NCI-H1092 (cell line): ENCODE measurements at places on chromosomes 6 and 20.

GRCh38 chr6:169787797-169788196 lies 36.4 kb downstream of the ERMARD start:
- DNase-seq: no peak

DNA sequence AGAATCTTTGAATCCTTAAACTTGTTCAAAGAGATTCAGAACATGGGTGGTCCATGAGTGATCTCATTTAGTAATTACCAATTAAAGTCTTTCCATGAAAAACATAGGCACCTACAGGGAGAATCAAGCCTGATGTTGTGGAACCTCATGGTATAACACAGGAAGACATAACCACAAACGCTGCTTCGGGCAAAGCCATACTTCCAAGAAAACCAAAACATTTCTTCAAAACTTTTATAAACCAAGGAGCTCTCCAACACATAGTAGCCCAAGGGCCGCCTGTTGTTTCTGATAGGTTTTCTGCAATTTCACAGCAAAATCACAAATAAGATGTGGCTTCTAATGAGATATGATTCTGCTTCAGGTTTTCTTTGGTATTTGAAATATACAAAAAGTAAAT lies 2.5 kb downstream of the CHD6 start:
- DNase-seq: no peak

- DNase-seq: no peak
Measured at GRCh38 chr20:4507288-4507719, 214.4 kb upstream of the PRND start.

- DNase-seq: no peak
Measured at GRCh38 chr6:146634022-146634421, 35.2 kb downstream of the ADGB start.

DNA sequence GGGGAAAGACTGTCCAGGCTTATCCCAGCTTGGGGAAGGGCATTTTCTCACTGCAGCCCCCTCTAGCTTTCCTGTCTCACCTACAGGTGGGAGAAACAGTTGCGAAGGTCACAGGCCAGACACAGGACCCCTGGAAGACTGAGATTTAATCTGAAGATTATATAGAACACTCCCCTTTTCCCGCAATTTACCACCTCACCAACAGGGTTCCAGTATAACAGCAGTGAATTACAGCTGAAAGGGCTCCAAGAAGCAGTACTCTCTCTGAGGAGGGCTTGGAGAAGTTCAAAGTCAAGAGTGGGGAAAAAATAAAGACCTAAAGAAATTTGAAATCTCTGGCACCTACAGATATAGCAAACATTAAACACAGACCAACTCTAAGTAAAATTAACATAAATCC lies 111.9 kb downstream of the ANKRD60 start:
- no peak for DNase-seq

- DNase-seq: no peak
Measured at GRCh38 chr6:166725571-166725970, 98.5 kb upstream of the RPS6KA2 start.

DNA sequence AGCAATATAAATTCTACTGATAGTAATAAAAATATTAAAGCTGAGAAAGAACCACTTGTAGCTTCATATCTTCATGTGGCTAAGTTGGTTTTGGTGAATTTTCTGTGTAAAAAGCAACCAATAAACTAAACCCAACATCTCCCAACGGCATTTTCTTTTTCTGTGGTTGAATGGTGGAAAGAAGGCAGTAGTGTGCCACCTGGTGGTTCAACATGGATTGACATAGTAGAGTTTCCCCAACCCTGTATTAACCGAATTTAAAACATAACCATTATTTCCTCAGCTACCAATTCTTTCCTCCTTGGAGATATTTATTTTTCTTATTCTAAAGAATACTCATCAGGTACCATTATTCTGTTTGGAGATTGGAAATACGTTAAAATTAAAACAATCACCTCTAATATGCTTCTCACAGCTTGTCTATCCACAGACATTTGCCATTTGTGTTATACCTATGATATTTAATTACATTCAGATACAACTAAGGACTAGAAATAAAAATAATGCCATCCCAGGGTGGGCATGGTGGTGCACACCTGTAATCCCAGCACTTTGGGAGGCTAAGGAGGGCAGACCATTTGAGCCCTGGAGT lies 117.1 kb upstream of the EEF1E1 start:
- DNase-seq: no peak
